ENCODE measurements at places on chromosomes 13 and 19. TPM values are rescaled to one million over a fixed set of nuclear protein-coding genes. Genes with fewer than 3 reads are reported as not detected.

DNA sequence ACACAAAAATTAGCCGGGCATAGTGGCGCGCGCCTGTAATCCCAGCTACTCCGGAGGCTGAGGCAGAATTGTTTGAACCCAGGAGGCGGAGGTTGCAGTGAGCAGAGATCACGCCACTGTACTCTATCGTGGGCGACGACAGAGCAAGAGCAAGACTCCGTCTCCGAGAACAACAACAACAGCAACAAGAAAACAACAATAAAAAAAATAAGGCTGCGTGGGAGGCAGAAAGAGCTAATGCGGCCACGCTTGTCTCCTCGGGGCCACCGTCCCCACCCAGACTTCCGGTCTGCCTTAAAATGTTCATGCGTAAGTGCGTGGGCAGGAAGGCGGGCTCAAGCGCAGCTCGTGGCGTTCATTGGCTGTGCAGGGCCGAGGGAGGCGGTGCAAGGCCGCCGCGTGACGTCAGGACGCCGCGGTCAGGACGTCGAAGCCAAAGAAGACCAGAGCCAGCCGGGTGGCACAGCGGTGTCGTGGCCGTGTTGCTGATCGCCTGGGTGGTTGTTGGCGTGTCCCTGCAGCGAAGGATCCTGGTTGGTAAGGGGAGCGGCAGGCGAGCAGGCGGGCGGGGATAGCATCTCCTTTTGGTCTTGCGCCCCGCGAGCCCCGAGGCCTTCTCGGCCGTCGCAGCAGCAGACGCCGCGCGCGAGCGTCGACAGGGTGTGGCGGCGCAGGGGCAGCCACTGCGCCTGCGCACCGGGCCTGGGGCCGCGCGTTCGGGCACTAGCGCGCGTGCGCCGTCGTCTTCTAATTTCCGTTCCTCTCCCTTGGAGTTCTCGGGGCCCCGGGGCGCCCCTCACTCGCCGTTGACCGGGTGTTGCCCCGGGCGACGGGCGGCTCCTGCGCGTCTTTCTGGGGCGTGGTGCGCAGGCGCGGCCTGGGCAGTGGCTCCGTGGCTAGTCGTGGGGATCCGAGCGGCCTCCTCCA, at the start of gene LENG8:
LENG8 (plus strand) TSS at position 426 of the 927 bp plus-strand sequence. CDS start 2,146 bp downstream, outside the sequence.
- DNase-seq, result peak; percentile 97

GRCh38 chr19:30634996-30635975, 263.1 kb downstream of the ZNF536 start:
- DNase-seq, result no peak

DNA sequence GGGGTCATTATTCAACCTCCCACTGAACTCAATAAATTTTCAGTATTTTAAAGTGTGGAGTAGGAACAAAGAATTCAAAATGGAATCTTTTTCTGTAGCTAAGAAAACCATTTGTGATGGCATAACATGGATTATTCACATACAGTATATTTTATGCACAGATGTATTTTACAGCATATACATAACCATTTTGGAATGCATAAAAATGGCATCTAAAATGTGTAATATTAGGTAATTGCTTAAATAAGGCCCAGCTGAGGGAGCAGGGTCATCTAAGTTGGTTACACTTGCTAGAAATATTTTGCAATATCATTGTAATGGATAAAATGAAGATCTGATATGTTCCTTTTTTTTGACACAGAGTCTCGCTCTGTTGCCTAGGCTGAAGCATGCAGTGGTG, 146.9 kb downstream of the LMO7 start:
- no peak for DNase-seq

DNA sequence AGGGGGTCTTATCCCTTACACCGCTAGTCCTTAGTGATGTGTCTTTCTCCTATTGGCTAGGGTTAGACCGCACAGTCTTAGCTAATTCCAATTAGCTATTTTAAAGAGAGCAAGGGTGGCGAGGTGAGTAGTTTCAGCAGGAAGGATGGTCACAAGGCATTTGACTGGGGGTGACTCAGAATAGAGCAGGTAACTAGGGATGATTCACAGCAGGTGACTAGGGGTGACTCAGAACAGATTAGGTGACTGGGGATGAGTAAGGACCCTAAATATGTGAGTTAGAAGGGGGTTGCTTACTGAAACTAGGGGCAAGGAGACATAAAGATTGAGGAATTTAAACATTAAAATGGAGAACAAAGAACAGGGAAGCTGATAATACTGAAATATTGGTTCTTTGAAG, 64.3 kb downstream of the ZNF66 start:
- peak; percentile 65 for DNase-seq

- DNase-seq, result no peak
These were observed 158.0 kb upstream of the SOX1 start for GRCh38 chr13:111908981-111909380.

DNA sequence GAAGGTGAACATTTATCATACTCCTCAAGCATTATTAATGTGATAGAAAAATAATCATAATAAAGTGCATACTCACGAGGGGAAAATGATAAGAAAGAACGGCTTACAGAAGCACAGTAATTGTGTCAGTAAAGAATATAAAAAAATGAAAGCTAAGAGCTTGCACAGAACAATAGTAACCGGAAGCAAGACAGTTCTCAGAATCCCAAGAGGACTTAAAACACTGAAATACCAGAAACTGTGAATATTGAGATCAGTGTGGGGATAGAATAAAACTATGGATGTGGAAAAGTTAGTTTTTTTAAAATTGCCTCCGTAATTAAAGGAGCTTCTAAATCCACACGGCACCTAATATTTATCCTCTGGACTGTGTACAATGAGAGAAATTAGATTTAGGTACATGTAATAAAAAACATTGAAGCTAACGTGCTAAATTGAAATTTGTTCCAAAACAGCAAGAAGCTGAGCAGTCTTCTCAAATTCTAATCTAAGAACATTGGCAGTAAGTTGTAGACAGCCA, 482.7 kb downstream of the SLITRK6 start:
- DNase-seq, result no peak

- DNase-seq, result no peak
These were observed 356.1 kb downstream of the FGF14 start for GRCh38 chr13:102045731-102046130.

DNA sequence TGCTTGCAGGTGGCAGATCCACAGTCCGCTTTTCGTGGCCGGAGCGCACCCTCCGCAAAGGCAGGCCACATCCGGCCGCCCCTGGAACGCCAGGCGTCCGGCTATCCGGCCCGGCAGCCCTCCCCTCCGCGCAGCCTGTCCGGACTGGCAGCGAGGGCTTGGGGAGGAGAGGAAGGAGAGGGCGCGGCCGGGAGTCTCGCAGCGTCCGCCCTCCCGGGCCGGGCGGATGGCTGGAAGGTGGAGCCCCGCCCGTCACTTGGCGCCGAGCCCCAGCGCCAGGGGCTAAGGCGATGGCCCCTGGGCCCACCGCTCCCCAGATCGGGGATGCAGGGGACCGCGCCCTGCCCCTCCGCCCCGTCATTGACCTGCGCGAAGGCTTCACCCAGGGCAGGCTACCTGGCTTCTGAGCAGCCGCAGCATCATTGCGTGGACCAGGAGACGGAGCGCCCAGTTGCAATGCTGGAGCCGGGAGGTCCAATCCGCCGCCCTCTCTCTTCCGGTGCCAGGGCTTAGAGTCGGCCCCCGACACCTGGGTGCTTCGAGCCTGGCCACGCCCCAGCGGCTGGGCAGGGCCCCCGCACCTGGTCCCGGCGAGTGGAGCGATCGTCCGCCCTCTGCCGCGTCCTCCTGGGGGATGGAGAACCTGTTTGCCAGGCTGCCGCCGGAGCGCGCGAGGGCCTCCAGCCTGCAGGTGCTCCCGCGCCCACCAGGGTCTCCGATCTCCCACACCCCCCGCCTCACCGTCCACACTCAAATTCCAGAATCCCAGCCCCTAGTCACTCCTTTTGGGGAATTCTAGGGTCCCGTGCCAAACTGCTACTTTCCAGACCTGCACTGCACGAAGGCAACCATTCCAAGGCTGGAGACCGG, at the start of gene FUT1:
FUT1 (minus strand) TSS at position 146 of the 870 bp plus-strand sequence. CDS start 1,360 bp downstream, outside the sequence.
- peak; percentile 97 for DNase-seq

DNA sequence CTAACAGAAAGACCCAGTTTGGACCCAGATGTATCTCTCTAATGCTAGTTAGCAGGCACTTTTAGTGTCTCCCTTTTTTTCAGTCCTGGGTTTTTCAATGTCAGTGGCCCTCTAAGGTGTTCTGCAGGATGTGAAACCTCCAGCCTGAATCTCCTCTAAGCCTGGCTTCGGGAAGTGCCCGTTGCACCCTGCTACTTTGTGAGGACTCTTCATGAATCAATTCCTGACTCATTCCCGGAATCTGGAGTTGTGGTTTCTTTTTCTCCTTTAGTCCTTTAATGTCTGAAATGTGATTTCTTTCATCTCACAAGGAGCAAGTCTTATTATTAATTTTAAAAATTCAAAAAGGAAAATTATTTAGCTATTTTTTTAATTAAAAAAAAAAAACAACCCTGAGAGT, 116.0 kb downstream of the ZNF536 start:
- DNase-seq, result no peak

DNA sequence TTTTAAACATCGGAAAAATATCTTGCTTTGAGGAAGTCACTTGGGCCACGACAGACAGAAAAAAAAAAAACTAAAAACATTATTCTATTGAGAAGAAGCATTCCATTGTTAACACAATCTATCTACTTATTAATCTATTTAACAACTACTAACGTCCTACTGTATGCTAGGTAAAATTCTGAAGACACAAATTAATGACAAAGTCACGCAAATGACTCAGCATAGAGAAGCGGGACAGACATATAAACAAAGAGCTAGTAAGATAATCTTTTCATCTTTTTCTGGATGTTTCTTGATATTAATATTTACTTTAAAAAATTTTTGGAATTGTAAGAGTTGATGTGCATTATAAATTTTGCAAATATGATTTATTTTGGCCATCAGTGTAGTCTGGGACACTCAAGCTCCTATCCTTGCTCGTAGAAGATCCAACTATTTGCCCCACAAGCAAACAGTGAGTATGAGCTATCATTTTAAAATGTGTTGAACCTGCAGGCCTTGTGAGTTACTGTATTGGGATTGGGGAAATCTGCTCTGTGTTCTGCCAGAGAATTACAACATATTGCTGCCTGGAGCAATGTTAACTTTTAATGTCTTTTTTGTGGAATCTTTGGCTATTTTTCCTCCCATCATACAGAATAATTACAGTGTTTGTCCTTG, 109.1 kb downstream of the PCDH9 start:
- DNase-seq, result peak; percentile 45

DNA sequence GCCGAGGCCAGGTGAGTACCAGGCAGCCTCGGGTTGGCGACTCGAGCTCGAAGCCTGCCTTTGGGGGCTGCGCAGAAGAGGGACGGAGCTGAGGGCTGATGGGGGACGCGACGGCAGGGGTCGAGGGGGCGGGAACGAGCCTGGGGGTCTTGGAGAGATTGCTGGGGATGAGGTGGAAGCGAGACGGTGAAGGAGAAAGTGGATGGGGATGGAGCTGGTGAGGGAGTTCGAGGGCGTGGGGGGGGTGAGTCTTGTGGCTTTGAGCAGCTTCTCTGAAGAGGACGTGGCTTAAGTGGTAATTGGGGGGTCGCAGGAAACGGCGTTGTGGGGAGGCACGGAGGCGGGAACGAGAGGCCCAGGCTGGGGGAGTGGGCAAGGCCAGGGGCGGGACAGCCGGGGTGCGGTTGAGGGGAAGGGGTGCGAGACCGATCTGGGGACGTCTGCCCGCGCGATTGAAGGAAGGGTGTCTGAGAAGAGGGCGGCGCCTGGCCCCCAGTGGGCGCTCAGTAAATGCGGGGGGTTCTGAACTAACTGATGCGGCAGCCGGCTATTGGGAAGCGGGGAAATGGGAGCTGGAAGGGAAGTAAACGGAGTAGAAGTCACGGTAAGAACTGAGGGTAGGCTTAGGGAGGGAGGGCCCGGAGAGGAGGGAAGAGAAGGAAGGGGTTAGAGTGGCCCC, 426 bp downstream of the MYO9B start:
- DNase-seq, result peak; percentile 13

DNA sequence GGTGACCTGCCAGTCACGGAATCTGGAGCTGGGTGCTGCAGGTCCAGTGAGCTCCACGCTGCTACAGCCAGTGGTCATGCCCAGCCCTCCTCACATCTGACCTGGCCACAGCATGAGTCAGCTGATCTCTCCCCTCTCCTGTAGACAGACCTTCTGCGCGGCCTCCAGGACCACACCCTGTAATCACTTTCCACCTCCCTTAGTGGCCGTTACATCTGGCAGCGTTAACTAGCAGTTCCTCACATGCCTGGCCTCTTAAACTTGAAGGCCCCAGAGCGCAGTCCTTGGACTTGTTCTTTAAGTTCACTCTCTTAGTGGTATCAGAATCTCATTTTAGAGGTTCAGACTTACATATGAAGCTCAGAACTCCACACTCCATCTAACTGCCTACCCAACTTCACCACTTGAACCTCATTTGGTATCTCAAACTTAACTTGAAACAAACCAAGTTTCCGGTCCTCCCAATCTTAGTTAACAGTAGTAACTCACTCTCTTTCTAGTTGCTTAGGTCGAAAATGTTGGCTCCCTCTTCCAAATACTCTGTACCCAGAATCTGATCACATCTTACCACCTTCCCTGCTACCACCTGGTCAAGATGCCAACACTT, 22.7 kb downstream of the MIPEP start:
- DNase-seq, result no peak

DNA sequence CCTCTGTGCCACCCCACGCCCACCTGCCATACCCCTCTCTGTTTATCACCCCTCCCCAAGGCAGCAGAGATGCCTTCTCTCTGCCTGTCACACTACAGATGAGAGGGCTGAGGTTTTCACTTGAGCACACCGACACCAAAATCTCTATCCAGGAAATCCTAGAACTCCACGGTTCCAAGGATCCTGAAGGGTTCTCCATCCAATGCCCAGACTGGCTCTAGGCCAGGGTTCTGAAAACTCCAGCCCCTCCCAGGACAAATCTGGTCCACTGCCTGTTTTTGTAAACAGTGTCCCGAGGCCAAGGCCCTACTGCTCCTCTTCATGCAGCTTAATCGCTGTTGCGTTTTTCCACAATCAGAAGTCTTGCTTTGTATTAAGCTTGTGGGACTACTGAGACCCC, 20.1 kb downstream of the TLE2 start:
- no peak for DNase-seq

GRCh38 chr13:75092143-75092542, 389.8 kb downstream of the TBC1D4 start:
- no peak for DNase-seq

GRCh38 chr13:41352935-41353840, 42.1 kb downstream of the NAA16 start:
- peak; percentile 56 for DNase-seq

GRCh38 chr19:8111376-8111775, 38.0 kb downstream of the FBN3 start:
- DNase-seq, result no peak

DNA sequence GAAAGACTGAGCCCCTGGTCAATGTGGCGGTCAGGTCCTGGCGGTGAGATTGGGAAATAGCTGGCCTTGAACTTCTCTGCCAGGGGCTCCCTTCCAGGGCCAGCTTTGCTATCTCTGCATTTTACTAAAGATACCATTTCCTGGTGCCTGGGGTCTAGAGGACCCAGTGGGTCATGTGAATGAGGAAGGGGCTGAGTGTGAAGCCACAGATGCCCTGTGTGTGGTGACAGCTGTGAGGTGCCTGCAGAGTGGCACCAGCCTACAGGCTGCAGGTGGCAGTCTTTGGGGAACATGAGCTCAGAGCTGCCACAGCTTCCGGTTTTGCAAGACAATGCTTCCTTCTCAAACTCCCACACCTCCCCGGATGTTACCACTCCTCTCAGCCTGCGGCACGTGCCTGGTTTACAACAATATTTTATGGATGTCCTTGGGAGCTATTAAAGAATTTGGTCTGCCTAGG, 5.2 kb upstream of the MLNR start:
- no peak for DNase-seq

Gene FRY
- polyA plus RNA-seq, result 2.5 TPM

Gene CBLC
- 39.4 TPM for polyA plus RNA-seq

Gene KLK5
- polyA plus RNA-seq, result 1,184 TPM

Gene SIGLEC10
- not detected for polyA plus RNA-seq

Gene CD209
- polyA plus RNA-seq, result not detected

Gene ERF
- 86.1 TPM for polyA plus RNA-seq

Data from mammary epithelial cell (primary cell).